ENCODE measurements at places on chromosomes 6 and 20.

- peak; percentile 58 for DNase-seq
These were observed 9.1 kb downstream of the PI16 start for GRCh38 chr6:36963451-36964290.

- no peak for DNase-seq
These were observed 337.8 kb downstream of the FARS2 start for GRCh38 chr6:5599127-5599526.

- DNase-seq: no peak
These were observed 143.1 kb downstream of the ADGRG6 start for GRCh38 chr6:142444881-142445301.

- no peak for DNase-seq
These were observed 50.5 kb upstream of the PRDM1 start for GRCh38 chr6:106035655-106036054.

GRCh38 chr20:33668466-33669155 is 1.9 kb downstream of the ACTL10 start:
- DNase-seq: no peak

- DNase-seq: no peak
These were observed 63.0 kb upstream of the KIF25 start for GRCh38 chr6:167934426-167934864.

- DNase-seq: no peak
These were observed 40.2 kb upstream of the LRFN2 start for GRCh38 chr6:40627316-40627715.

GRCh38 chr6:124590001-124590400 is 372.2 kb upstream of the RNF217 start:
- no peak for DNase-seq

DNA sequence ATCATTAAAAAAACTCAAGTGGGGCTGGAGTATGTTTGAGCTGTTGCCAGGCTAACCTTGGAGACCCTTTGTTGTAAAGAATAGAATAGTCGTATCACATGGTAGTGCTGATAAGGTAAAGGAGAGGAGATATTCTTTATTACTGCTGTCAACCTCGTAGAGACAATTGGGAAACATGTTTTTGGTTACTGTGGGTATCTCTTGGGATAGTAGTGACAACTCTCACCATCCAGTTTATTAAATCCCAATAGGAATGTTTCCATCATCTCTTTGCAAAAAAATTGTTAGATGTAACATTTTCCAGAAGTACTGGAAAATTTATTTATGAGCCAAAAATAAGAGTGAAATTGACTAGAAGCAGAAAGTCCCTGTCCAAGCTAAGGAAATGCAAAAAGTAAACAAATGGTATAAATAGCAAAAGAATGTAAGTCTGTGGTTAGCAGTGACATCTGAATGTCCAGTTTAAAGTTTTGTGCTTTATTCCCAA is 829.3 kb upstream of the CITED2 start:
- DNase-seq: no peak

- peak; percentile 54 for DNase-seq
These were observed 8.7 kb upstream of the GTF3C6 start for GRCh38 chr6:110949679-110950285.

GRCh38 chr6:137729866-137730629 is 137.0 kb upstream of the TNFAIP3 start:
- DNase-seq: no peak

DNA sequence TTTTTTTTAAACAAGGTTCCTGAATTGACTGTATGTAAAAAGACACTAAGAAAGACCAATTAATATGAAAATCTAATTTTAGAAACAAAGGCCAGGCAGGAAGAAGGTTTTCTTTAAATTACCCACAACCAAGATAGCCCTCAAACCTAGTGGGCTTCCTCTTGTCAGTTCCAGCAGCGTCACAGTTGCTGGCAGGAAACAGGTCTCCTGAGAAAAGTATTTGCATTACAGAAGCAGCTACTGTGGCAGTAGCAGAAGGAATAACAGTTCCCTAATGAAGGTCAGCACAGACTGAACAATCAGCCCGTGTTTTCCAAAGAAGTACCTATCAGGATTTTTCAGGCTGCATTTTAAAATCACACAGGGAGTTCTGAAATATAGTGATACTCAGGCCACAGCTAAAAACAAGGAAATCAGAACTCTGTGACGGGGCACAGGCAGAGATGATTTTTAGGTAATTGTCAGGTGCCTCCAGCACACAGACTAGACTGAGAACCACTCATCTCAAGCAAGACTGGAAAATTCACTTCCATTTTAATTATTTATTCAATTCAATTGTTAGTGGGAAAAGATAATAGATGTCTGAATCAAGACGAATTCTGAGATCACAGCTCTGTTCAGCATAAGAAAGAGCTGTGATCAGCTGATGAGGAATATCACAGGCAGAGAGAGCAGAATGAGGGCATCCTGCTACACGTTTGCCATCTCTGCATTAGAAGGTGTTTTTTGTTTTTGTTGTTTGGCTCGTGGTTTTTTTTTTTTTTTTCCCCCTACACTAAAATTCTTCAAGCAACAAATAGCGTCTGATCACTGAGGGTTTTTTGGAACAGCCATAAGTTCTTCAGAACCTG is 230.5 kb upstream of the KHDRBS2 start:
- DNase-seq: no peak

GRCh38 chr6:44316481-44316880 is 3.3 kb upstream of the AARS2 start:
- no peak for DNase-seq

DNA sequence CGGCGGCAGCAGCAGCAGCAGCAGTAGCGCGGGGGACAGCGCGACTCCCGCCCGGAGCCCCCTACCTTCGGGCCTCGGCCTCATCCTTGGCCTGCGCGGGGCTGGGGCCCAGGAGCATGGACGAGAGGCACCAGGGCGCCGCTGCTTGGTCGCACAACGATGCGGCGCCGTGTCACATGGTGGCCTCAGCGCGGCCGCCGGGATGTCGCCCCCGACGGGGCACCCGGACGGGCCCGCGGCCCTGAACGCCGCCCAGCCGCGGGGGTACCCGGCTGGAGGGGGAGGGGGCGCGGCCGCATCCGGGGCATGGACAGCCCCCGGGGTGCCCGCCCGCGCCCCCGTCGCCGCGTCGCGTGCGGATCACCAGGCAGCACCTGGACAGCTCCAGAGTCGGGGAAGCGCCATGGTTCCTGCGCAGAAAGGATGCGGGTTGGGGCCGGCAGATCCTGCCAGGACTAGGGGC is 57.1 kb downstream of the CDH22 start:
- DNase-seq: no peak

GRCh38 chr20:20837574-20838021 is 125.2 kb upstream of the RALGAPA2 start:
- peak; percentile 19 for DNase-seq

DNA sequence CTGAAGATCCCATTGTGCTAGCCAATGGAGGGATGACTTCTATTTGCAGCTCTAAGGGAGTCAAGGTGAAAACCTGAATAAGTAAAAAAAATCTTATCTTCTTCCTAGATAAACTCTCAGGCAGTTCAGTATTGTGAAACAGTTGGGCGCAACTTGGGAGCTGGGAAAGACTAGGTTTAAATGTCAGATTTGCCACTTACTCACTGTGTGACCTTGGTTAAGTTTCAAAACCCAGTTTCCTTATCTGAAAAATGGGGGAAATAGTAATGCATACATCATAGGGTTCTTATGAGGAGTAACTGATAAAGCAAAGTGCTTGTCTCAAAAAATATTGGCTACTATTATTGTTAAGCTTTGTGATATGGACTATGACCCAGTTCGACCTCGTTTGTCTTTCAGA is 88.8 kb downstream of the CD83 start:
- DNase-seq: no peak

GRCh38 chr6:156438350-156438923 is 338.7 kb upstream of the ARID1B start:
- DNase-seq: no peak
